ENCODE measurements at places on chromosomes 4 and X.

DNA sequence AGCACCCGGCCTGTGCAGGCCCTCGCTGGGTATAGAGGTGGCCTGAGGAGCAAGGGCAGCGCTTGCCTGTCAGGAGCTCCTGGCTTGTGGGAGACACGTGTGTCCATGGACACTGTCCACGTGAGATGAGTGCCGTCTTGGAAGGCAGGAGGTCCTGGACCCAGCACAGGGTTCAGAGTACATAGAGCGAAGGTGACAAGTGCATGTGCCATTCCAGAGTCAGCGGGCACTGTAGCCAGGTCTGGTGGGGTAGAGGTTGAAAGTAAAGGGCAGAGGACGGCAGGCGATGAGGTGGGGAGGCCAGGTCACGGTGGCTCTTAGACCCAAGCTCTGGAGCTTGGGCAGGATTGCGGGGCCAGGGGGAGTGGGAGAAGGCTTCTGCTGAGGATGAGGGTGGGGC, 28.4 kb upstream of the TADA2B start:
- no peak for DNase-seq

GRCh38 chr4:163858515-163858914, 364.0 kb downstream of the TMA16 start:
- DNase-seq, result no peak

GRCh38 chr4:105859233-105859632, 36.0 kb upstream of the NPNT start:
- peak; percentile 23 for DNase-seq

DNA sequence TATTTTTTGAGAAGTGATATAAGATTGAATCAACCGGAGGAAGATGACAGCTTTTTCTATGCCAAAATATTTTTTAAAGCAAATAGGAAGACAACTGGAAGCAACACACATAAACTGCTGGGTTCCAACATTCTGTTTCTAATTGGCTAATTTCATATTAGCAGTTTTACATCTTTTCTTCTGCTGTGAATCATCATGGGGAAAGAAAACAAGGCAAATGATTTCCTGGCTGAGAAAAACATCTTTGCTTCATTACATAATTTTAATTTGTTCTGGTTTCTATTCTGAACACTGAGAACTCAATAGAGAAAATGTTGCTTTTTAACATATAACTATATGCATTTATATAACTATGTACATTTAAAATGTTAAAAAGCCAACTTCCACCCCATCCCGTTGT, 2518.5 kb downstream of the ARAP2 start:
- DNase-seq, result no peak

- no peak for DNase-seq
Observed at GRCh38 chrX:110722135-110722534, 73.5 kb downstream of the CHRDL1 start.

DNA sequence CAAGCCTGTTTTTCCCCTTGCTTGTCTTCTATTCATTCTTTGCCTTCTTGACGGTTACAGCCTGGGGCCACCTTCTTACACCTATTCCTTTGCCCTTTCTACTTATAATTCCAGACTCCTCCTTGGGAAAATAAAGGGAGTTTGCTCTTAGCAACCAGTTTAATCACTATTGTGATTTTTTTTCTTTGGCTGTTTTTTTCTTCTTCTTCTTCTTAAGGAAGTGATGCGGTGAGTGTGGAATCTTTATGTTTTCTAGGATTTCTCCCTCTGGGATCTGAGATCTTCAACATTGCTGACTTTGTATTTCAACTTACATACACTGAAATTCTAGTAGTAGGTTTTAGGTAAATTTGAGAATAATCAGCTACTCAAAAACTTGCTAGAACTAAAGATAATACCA, 1.1 kb upstream of the KLHL13 start:
- DNase-seq, result no peak

GRCh38 chrX:45696736-45697135, 496.1 kb upstream of the DIPK2B start:
- DNase-seq, result no peak

DNA sequence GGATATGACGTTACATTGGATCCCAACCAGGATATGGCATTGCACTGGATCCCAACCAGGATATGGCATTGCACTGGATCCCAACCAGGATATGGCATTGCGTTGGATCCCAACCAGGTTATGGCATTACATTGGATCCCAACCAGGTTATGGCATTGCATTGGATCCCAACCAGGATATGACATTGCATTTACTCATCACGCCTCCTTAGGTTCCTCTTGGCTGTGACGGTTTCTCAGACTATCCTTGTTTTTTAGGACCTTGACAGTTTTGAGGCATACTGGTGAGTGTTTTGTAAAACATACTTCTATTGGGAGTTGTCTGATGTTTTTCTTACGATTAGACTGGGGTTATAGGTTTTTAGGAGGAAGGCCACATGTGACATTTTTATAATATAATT, 5.4 kb upstream of the ACSL1 start:
- DNase-seq, result no peak

GRCh38 chr4:7973545-7973981, 33.9 kb upstream of the AFAP1 start:
- DNase-seq, result no peak

- no peak for DNase-seq
Observed at GRCh38 chr4:19158107-19158809, 1093.4 kb upstream of the SLIT2 start.

- no peak for DNase-seq
Observed at GRCh38 chr4:141462361-141462760, 174.0 kb upstream of the IL15 start.

- no peak for DNase-seq
Observed at GRCh38 chr4:111274486-111274885, 651.6 kb upstream of the PITX2 start.

DNA sequence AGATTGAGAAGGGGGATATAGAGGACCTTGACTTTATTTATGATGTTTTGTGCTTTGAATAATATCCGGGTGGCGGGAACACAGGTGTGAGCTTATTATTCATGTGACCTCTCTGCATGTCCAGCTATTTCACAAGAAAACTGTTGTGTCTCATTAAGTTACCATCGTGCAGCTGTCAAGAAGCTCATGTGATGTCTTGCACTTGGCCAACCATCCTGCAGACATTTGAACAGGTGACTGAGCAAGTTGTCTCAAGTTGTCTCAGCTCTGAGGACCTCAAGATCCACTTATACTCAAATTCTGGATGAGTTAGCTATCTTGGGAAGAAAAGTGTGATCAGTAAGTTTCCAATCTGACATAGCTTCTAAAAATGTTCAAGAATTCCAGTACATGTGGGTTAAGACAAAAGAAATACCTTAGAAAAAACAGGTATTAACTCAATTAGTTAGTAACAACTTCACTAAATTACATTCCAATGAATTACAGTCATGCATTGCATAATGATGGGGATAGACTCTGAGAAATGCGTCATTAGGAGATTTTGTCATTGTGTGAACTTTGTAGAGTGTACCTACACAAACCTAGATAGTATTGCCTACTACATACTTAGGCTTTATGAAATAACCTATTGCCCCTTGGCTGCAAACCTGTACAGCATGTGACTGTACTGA, 462.2 kb downstream of the INPP4B start:
- no peak for DNase-seq

DNA sequence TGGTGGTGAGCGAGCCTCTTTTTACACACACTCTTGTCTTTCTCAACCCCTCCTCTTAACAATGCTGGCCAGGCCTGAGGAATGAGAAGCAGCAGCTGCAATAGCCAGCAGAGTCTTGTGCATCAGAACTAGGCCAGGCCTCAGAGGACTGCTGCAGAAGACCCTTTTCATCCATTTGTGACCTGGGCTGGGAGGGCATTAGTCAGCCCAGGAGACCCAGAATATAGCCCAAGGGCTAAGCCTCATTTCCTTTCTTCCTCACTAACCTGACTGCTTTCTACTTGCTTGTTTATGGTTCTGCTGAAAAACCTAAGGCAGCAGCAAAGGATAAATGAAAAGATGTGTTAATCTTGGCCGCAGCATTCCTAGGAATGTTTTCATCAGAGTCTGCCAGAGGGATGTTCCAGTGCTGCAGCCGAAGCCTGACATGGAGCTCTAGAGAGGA, 254.7 kb upstream of the AR start:
- no peak for DNase-seq

GRCh38 chrX:63128509-63128908, 222.6 kb downstream of the SPIN4 start:
- no peak for DNase-seq

GRCh38 chr4:114527637-114528036, 71.0 kb upstream of the UGT8 start:
- DNase-seq, result no peak
